Natural killer cell (primary cell): ENCODE measurements at places on chromosomes 2 and 18. TPM values are rescaled to one million over a fixed set of nuclear protein-coding genes. Genes with fewer than 3 reads are reported as not detected.

The DBI gene
- 109 TPM for total RNA-seq

The DLX1 gene
- total RNA-seq, result not detected

The LRP1B gene
- total RNA-seq, result not detected

GRCh38 chr2:138267902-138268254 is 233.7 kb upstream of the SPOPL start:
- no peaks in the 10 kb centered on the region for H3K4me1 ChIP-seq
- H3K27ac ChIP-seq, result no peak overlapping the region
- no peak overlapping the region for H3K4me3 ChIP-seq
- DNase-seq, result no peak
- H3K36me3 ChIP-seq, result no peaks in the 10 kb centered on the region

- H3K4me3 ChIP-seq, result no peak overlapping the region
- H3K27ac ChIP-seq, result no peak overlapping the region
- H3K4me1 ChIP-seq, result no peaks in the 10 kb centered on the region
- DNase-seq, result no peak
- no peaks in the 10 kb centered on the region for H3K36me3 ChIP-seq
- H3K27me3 ChIP-seq, result no peaks in the 10 kb centered on the region
Observed at GRCh38 chr2:237359518-237359840, 54.5 kb downstream of the COL6A3 start.

GRCh38 chr2:208064220-208064961 is 39.1 kb upstream of the PLEKHM3 start:
- no peaks in the 10 kb centered on the region for H3K27me3 ChIP-seq
- H3K4me1 ChIP-seq, result no peaks in the 10 kb centered on the region
- DNase-seq, result no peak
- H3K36me3 ChIP-seq, result no peaks in the 10 kb centered on the region

GRCh38 chr18:34959211-34959829 is 81.9 kb upstream of the MAPRE2 start:
- no peak overlapping the region for H3K27ac ChIP-seq
- H3K4me1 ChIP-seq, result no peaks in the 10 kb centered on the region
- no peak for DNase-seq
- no peaks in the 10 kb centered on the region for H3K36me3 ChIP-seq

DNA sequence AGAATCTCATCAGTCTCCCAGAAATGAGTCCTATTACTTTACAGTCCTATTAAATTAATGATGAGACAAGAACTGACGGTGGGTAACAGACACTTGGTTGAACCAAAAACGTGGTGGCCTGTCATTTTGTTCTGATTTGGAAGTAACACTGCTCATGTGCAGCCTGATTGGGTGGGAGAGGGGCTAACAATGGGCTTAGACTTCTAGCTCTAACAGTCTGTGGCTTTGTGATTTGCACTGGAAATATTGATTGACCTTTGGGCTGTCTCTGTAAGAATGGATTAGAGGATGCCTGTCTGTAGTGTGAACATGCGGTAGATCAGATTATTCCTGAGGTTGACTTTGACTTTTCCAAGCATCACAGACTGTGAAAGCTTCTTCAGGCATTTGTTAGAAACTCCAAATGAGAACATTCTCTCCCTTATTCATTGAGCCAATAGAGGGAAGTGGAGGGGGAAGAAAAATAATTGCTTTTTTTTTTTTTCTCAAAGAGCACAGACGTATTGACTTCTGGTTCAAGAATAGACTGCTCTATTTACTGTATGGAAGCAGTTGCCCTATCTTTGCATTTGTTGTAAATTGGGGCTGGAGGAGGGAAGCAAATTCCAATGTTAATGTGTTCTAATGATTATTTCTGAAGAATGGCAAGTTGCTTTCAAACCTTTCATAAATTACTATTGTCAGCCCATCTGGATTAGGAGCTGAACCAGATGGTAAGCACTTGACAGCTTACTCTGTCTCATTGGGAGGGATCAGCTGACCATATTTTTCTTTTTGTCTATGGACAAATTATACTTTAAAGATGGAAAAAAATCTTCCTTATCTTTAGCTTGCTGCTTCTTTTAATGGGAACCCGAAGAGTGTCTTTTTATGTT is 85.8 kb upstream of the TTN start:
- no peak overlapping the region for H3K27ac ChIP-seq
- no peak for DNase-seq
- H3K4me1 ChIP-seq, result no peaks in the 10 kb centered on the region
- no peaks in the 10 kb centered on the region for H3K27me3 ChIP-seq

DNA sequence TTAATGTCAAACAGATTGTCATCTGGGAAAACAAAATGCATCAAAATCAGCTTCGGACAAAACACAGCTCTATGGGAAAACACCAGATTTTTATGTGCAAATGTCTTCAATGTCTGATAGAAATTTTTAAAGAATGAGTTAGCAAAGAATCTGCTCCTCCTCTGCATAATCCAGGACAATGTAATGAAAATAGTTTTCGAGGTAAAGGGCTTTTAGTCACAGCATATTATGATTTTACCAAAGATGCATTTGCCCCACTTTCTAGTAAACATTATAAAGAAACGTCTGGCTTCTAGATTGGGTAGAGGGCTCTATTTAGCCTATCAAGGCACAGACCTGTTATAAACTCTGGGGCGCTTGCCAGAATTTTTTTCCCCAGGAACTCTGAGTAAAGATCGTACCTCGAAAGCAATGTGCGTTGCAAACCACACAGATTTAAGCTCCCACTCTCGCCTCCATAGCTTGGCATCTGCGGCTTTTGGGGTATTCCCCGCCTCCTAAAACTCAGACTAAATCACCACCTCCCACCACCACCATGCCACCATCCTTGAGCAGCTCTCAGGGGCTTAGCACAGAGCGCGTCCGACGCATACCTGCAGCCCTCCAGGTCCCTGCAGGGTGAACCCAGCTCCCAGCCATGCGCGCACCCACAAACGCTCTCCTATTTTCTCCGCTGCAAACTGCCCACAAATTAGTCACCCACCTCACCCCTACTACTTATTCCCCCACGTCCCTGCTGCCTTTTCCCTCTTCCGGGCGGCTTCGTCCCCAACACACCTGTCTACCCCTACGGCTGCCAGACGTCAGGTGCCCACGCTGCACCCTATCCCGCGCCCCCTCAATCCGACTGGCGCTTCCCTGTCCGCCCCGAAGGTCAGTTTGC is 829 bp downstream of the ACVR1C start:
- H3K4me1 ChIP-seq, result peaks cover 14% of the 10 kb centered on the region
- H3K27me3 ChIP-seq, result peaks cover 13% of the 10 kb centered on the region
- H3K27ac ChIP-seq, result no peak overlapping the region
- DNase-seq, result no peak

GRCh38 chr2:126784621-126785020 is 114.1 kb upstream of the TEX51 start:
- H3K36me3 ChIP-seq, result no peaks in the 10 kb centered on the region
- no peak overlapping the region for H3K27ac ChIP-seq
- H3K27me3 ChIP-seq, result no peaks in the 10 kb centered on the region
- H3K4me1 ChIP-seq, result no peaks in the 10 kb centered on the region

GRCh38 chr18:44758861-44759631 is 78.4 kb downstream of the SETBP1 start:
- DNase-seq, result peak; percentile 36
- peaks cover 22% of the 10 kb centered on the region for H3K4me1 ChIP-seq
- H3K36me3 ChIP-seq, result no peaks in the 10 kb centered on the region
- no peaks in the 10 kb centered on the region for H3K27me3 ChIP-seq
- H3K4me3 ChIP-seq, result peak overlapping the region; percentile 8

DNA sequence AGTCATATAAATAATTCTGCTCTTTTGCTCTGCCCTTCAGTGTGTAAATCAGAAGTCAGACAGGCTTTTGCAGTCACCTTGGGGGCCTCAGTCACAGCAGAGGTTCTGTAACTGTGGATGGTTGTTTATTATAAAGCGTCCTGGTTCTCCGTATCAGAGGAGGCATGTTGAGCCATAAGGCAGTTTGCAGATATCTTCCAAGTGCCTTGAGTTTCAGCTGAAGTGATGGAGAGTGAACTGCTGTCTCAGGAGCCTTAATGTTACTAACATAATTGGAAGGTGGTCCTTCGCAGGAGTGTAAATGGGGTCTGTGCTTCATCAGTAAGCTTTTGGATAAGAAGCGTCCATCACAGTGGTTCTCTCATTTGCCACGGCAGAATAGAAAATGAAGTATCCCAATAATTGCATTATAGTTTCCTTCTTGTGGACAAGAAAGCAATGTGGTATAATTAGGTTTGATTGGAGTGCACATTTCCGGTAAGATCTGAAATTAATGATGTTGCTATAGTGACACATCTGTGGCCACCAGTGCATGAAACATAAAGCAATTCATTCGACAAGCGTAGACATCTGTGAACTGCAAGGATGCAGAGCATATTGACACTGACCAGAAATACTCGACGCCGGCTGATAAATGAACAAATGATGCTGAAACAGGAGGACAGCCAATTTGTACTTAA is 112.5 kb upstream of the NFATC1 start:
- no peak overlapping the region for H3K4me3 ChIP-seq
- no peak overlapping the region for H3K27ac ChIP-seq
- DNase-seq, result no peak
- H3K4me1 ChIP-seq, result no peaks in the 10 kb centered on the region
- peaks cover 11% of the 10 kb centered on the region for H3K36me3 ChIP-seq
- H3K27me3 ChIP-seq, result no peaks in the 10 kb centered on the region

DNA sequence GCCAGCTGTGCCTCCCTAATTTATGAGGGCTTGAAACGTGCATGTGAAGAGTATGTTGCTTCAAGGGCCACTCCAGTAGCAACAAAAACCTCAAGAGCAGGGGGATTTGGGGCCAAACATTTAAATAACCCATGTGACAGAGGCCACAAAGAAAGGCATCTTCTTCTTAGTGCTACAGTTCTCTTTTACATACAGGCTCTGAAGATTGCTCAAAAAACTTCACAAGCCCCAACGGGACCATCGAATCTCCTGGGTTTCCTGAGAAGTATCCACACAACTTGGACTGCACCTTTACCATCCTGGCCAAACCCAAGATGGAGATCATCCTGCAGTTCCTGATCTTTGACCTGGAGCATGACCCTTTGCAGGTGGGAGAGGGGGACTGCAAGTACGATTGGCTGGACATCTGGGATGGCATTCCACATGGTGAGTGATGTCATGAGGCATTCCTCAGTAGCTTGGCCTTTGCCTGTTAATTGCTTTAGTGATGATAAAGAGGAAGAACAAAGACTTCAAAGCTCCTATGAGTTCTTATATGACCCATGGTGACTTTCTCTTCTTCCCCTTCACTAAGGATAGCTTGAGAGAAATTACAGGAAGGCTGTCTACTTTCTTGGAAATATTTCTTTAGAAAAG is 40.1 kb downstream of the NRP2 start:
- H3K27ac ChIP-seq, result no peak overlapping the region
- H3K4me3 ChIP-seq, result no peak overlapping the region
- no peaks in the 10 kb centered on the region for H3K4me1 ChIP-seq
- no peaks in the 10 kb centered on the region for H3K27me3 ChIP-seq
- no peak for DNase-seq

- no peaks in the 10 kb centered on the region for H3K36me3 ChIP-seq
- H3K4me3 ChIP-seq, result no peak overlapping the region
- no peaks in the 10 kb centered on the region for H3K27me3 ChIP-seq
- no peak overlapping the region for H3K27ac ChIP-seq
- no peak for DNase-seq
Observed at GRCh38 chr2:156182132-156182531, 150.4 kb downstream of the NR4A2 start.

DNA sequence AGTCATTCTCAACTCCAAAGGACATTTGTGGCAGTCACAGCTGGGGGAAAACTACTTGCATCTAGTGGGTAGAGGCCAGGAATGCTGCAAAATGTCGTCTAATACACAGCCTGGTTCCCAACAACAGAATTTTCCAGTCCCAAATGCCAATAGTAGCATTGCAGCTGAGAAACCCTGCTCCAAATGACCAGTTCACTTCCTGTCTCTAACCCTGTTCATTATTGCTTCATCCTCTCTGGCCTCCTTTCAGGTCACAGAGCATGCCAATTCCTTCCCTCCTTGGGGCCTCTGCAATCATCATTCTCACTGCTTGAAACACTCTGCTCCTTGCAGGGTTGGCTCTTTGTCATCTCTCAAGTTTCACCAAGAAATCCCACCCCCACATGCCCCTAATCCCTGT is 139.1 kb downstream of the IRS1 start:
- no peak overlapping the region for H3K27ac ChIP-seq
- no peaks in the 10 kb centered on the region for H3K27me3 ChIP-seq
- H3K4me1 ChIP-seq, result no peaks in the 10 kb centered on the region

GRCh38 chr2:221318376-221319130 is 253.6 kb downstream of the EPHA4 start:
- no peak for DNase-seq
- H3K4me1 ChIP-seq, result no peaks in the 10 kb centered on the region
- H3K36me3 ChIP-seq, result no peaks in the 10 kb centered on the region
- no peak overlapping the region for H3K4me3 ChIP-seq
- H3K27ac ChIP-seq, result no peak overlapping the region

DNA sequence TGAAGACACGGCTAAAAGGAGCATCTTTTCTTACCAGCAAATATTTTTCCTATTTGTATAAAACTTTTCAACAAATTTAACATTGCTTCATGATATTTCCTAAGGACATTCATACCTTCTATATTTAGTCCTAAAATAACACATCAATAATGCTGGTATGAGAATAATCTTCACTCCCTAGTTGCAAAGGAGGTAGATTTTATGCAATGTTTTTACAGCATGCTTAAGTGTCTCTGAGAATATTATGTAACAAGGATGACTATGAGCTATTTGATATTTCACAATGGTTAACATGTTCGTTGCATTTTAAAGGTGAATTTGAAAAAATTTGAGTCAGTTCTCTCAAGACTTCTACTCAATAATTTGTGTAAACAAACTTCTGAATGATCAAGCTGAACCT is 506.7 kb downstream of the NUP35 start:
- H3K4me1 ChIP-seq, result no peaks in the 10 kb centered on the region
- H3K27me3 ChIP-seq, result no peaks in the 10 kb centered on the region
- no peak overlapping the region for H3K4me3 ChIP-seq
- no peak for DNase-seq
